Smooth muscle cell of the coronary artery (primary cell): ENCODE measurements at places on chromosomes 6 and 20. TPM values are rescaled to one million over a fixed set of nuclear protein-coding genes. Genes with fewer than 3 reads are reported as not detected.

The SLC26A8 gene
- total RNA-seq, result under 0.01 TPM in 1 of 2 replicates, not detected in the other

The E2F1 gene
- 1.5 and 4.4 TPM in 2 replicates for total RNA-seq

The KIAA0408 gene
- 0.15 and 0.23 TPM in 2 replicates for total RNA-seq

The RNF182 gene
- total RNA-seq, result 0.47 TPM in 1 of 2 replicates, not detected in the other

The DCDC2 gene
- total RNA-seq, result 0.15 TPM in 1 of 2 replicates, not detected in the other

The MYO6 gene
- 8.8 and 13.9 TPM in 2 replicates for total RNA-seq

The CPXM1 gene
- 0.23 and 32.2 TPM in 2 replicates for total RNA-seq

The MEP1A gene
- not detected in 2 replicates for total RNA-seq

The CTAGE9 gene
- total RNA-seq, result not detected in 2 replicates

The TSPO2 gene
- not detected in 2 replicates for total RNA-seq

The HEBP2 gene
- total RNA-seq, result 6.7 and 29.5 TPM in 2 replicates

The DACT2 gene
- total RNA-seq, result 0.15 and 0.82 TPM in 2 replicates

The COL21A1 gene
- total RNA-seq, result 0.53 and 29.5 TPM in 2 replicates

The BTN2A1 gene
- 10.2 and 10.8 TPM in 2 replicates for total RNA-seq

The STMND1 gene
- not detected in 2 replicates for total RNA-seq

The LY6G6F gene
- total RNA-seq, result not detected in 2 replicates

The AVP gene
- total RNA-seq, result not detected in 2 replicates

The ABHD16B gene
- not detected in 2 replicates for total RNA-seq

The CAP2 gene
- total RNA-seq, result 3.2 and 26.2 TPM in 2 replicates

The SPATS1 gene
- total RNA-seq, result not detected in 2 replicates

The SUMO4 gene
- 0.70 and 1.1 TPM in 2 replicates for total RNA-seq

The GSTA3 gene
- total RNA-seq, result not detected in 2 replicates

The DNAJC5 gene
- total RNA-seq, result 43.3 and 54.3 TPM in 2 replicates

The PRL gene
- total RNA-seq, result not detected in 2 replicates

The RAB44 gene
- under 0.01 TPM in 1 of 2 replicates, not detected in the other for total RNA-seq

The CRIP3 gene
- 0.47 TPM in 1 of 2 replicates, not detected in the other for total RNA-seq

The ORC3 gene
- total RNA-seq, result 12.6 and 15.9 TPM in 2 replicates
